ENCODE measurements at places on chromosomes 5 and 9.

- H3K4me3 ChIP-seq: no peak overlapping the region
- no peaks in the 10 kb centered on the region for H3K27me3 ChIP-seq
- DNase-seq: no peak
- H3K4me1 ChIP-seq: no peaks in the 10 kb centered on the region
- H3K27ac ChIP-seq: no peak overlapping the region
- H3K36me3 ChIP-seq: peaks cover 27% of the 10 kb centered on the region
Observed at GRCh38 chr5:132635873-132636272, 22.1 kb upstream of the IL13 start.

DNA sequence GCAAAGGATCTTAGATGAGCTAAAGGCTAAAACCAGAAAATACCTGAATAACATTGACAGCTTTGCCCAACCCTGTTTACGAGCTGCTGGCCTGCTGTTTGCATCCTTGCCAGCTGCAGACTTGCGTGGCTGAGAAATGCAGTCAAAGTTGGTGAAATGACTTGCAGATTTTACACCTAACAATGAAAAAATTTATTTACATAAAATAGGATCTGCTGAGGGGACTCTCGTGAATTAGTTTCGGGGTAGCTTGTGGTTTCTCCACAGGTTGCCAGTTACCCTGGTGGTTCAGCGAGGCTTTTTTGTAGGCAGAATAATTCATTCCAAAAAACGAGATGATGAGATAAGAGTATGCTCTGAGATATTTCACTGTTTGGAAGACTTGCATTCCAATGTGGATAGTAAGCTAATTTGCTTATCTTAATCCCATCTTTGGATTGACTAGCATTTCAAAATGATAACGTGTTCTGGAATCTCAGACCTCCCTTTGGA is 65.7 kb upstream of the FANCC start:
- H3K4me3 ChIP-seq: no peak overlapping the region
- no peaks in the 10 kb centered on the region for H3K27me3 ChIP-seq
- no peak overlapping the region for H3K27ac ChIP-seq
- DNase-seq: no peak
- no peaks in the 10 kb centered on the region for H3K4me1 ChIP-seq

GRCh38 chr9:14428781-14429230 is 114.9 kb upstream of the NFIB start:
- no peaks in the 10 kb centered on the region for H3K27me3 ChIP-seq
- DNase-seq: no peak
- H3K36me3 ChIP-seq: no peaks in the 10 kb centered on the region
- H3K4me1 ChIP-seq: peaks cover 14% of the 10 kb centered on the region
- no peak overlapping the region for H3K4me3 ChIP-seq

- H3K27ac ChIP-seq: no peak overlapping the region
- H3K36me3 ChIP-seq: no peaks in the 10 kb centered on the region
- no peak overlapping the region for H3K4me3 ChIP-seq
- no peaks in the 10 kb centered on the region for H3K27me3 ChIP-seq
- H3K4me1 ChIP-seq: no peaks in the 10 kb centered on the region
- no peak for DNase-seq
Observed at GRCh38 chr9:16342246-16343020, 528.0 kb downstream of the BNC2 start.

GRCh38 chr5:91420879-91421278 is 37.8 kb upstream of the ARRDC3 start:
- H3K27me3 ChIP-seq: no peaks in the 10 kb centered on the region
- no peaks in the 10 kb centered on the region for H3K4me1 ChIP-seq
- no peak overlapping the region for H3K4me3 ChIP-seq
- H3K27ac ChIP-seq: no peak overlapping the region

DNA sequence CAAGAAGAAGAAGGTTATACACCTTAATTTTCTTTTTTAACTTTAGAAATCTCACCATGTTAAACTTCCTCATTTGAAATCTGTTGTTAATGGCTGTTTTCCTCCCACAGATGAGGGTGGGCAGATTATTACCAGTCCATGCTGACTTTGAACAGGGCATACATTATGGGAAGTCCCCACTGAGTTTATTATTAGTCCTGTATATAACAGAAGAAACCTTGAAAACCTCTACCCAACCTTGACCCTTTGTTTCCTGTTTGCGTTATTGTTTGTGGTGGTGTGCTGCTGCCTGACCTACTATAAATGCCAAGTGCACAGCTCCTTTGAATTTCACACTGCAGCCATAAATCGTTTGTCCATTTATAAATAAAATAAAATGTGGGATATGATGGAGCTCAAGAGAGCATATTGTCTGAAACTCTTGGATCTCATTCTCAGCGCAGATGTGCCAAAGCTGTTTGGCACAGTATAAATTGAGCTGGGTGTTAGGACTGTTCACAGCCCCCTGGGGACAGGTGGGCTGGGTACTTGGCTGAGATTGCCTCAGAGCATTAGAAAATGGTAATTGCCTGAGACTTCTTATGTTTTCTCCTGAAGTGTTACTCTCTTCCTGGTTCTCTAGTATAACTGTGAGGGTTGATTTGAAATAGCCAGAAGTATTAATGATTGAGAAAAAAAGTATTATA is 139.6 kb downstream of the SPATA31D1 start:
- H3K4me1 ChIP-seq: no peaks in the 10 kb centered on the region
- H3K27ac ChIP-seq: no peak overlapping the region
- no peaks in the 10 kb centered on the region for H3K36me3 ChIP-seq
- no peak for DNase-seq
- no peaks in the 10 kb centered on the region for H3K27me3 ChIP-seq
- H3K4me3 ChIP-seq: no peak overlapping the region

DNA sequence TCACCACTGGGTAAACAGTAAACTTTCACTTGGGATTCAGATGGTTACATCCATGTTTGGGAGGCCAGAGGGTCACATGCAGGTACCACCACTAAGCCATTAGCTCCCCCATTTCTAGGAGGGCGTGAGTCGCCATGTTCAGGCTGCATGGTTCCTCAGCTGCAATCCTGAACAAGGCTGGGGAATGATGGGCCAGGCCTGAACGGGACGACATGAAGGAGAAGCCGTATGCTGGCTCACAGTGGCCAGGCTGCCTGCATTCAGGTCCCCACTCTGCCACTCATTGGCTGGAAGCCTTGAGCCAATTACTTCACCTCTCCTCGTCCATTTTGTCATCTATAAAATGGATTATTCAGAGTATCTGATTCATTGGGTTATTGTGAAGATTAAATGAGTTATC is 9.0 kb upstream of the FBP2 start:
- no peaks in the 10 kb centered on the region for H3K27me3 ChIP-seq
- no peaks in the 10 kb centered on the region for H3K4me1 ChIP-seq
- H3K27ac ChIP-seq: no peak overlapping the region
- no peak overlapping the region for H3K4me3 ChIP-seq
- DNase-seq: no peak

- DNase-seq: no peak
- H3K27ac ChIP-seq: no peak overlapping the region
- H3K4me1 ChIP-seq: no peaks in the 10 kb centered on the region
- no peaks in the 10 kb centered on the region for H3K36me3 ChIP-seq
- no peak overlapping the region for H3K4me3 ChIP-seq
Observed at GRCh38 chr5:122699201-122699600, 75.7 kb upstream of the SNX2 start.

DNA sequence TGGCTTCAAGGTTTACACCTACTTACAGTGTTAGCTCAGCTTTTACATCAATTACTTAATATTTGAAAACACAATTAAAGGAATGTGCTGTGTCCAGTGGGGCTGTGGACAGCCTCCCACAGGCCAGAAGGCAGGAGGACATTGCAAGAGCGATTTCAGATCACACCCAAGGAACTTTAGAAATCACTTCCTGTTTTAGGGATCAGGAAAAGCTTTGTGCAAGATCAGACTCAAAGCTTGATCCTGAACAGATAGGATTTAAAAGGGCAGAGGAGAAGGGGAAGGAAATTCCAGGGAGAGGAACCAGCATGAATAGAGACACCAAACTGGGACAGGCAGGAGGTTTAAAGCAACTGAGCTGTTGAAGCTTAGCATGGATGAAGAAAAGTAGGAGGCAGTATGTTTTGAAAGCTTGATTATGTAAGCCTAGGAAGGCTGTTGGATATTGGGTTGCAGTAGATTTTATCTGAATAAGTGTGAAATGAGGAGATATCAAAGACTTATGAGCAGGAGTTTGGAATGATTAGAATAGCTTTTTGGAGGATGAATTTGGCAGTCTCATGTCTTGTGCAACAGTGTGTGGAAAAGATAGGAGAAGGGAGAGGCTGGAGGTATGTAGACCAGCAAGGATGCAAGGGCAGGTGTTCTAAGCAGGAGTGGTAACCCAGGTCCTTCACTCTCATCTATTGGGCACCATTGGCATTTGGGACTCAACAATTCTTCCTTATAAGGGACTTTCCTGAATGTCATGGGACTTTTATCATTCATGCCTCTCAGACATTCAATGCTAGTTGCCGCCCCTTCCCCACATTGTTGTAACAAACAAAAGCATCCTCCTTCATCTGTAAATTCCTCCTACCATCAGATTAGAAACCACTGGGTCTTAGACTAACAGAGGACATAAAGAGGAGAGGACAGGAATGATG is 123.5 kb downstream of the TARS1 start:
- no peak overlapping the region for H3K4me3 ChIP-seq
- no peaks in the 10 kb centered on the region for H3K27me3 ChIP-seq
- DNase-seq: no peak
- no peaks in the 10 kb centered on the region for H3K36me3 ChIP-seq
- H3K27ac ChIP-seq: no peak overlapping the region
- peaks cover 8% of the 10 kb centered on the region for H3K4me1 ChIP-seq

DNA sequence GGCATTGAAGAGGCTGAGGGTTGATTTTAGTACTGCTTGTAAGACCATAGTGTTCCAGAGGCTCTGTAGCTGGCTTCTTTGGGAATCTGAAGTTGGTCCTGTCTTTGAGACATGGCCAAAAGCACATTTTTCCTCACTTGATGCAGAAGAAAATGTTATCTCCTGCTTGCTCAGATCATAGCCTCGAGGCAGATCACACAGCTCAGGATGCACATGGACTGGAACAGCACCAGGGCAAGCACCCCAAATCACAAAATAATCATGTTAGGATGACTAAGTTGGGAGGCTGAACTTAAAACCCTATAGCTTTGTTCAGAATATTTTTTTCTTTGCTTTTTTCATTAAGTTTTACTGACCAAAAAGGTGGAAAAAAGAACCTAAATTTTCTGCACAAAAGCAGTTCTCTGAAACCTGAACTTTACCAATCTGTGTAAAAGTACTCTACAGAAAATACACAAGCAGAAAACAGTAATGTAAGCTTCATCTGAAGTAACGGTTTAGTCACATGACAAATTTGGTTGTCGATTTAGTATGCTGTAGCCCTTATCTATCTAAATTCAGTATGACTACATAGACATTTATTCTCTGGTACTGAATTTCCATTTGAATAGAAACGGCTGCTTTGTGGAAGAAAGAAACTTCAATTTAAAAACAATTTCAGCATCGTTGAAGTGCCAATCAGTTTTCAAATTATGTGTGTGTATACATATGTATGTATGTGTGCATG is 3.4 kb downstream of the KLHL9 start:
- peaks cover 23% of the 10 kb centered on the region for H3K36me3 ChIP-seq
- H3K4me3 ChIP-seq: no peak overlapping the region
- H3K4me1 ChIP-seq: peaks cover 57% of the 10 kb centered on the region
- no peak overlapping the region for H3K27ac ChIP-seq

DNA sequence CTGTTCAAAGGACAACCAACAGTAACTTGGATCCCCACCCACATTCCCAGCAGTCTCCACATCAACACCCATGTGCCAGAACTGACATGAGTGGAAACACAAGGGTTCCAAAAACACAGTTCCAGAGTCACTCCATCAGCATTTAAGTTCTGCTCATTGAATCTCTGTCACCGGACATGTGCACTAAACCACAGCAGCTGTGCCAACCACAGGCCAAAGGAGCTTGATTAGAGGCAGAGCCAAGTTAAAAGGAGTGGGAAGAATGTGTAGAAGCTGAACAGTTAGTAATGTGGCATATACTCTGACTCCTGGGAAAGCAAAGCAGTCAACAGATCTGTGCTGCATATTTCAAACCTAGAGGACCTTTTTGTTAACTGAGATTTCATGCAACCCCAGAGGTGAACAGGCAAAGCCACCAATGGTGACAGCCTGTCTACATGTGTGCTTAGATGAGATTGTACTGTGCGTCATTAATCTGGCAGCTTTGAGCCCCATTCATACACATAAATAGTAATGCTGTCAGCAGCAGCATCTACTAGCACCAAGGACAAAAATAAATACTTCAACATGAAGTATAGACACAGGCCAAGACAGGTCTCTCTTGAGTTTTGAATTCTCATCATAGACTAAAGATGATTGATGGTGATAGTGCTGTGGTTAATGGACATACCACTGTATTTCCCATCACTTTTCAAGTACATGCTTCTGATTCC is 16.4 kb upstream of the FST start:
- no peak for DNase-seq
- H3K27ac ChIP-seq: no peak overlapping the region
- H3K4me1 ChIP-seq: no peaks in the 10 kb centered on the region
- no peaks in the 10 kb centered on the region for H3K36me3 ChIP-seq
- no peaks in the 10 kb centered on the region for H3K27me3 ChIP-seq
- H3K4me3 ChIP-seq: no peak overlapping the region

GRCh38 chr5:169803077-169803981 is 166.3 kb downstream of the DOCK2 start:
- H3K4me1 ChIP-seq: no peaks in the 10 kb centered on the region
- H3K27ac ChIP-seq: no peak overlapping the region
- no peaks in the 10 kb centered on the region for H3K27me3 ChIP-seq
- no peak overlapping the region for H3K4me3 ChIP-seq
- H3K36me3 ChIP-seq: no peaks in the 10 kb centered on the region

DNA sequence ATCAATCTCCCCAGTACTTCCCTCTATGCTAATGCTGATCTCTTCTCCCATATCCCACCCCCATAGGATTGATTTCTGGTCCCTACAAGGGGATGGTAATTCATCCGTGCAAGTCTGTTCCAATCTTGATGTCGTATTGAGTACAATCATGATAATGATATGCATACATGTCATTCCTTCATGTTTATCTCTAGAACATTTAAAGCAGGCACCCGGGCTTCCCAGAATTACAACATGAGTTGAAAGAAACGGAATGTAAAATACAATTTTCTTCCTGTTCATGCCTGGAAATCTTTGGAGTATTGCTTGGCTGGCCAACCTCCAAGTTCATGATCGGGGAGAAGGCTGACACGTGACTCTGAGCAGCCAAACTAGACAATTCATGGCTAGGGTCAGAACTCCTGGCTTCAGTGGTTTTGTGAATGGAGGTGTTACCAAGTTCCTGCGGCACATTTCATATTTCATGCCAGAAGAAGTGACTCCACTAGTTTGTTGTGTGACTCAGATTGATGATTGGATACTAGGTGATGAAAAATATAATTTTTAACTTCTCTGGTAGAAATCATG is 66.6 kb downstream of the C9orf152 start:
- peak overlapping the region; percentile 7 for H3K27ac ChIP-seq
- peaks cover 66% of the 10 kb centered on the region for H3K4me1 ChIP-seq
- no peak for DNase-seq

GRCh38 chr5:9351546-9351945 is 194.3 kb downstream of the SEMA5A start:
- no peaks in the 10 kb centered on the region for H3K27me3 ChIP-seq
- no peaks in the 10 kb centered on the region for H3K4me1 ChIP-seq
- no peak overlapping the region for H3K27ac ChIP-seq
- H3K36me3 ChIP-seq: no peaks in the 10 kb centered on the region

GRCh38 chr9:69603656-69604055 is 68.5 kb downstream of the APBA1 start:
- DNase-seq: no peak
- H3K27ac ChIP-seq: no peak overlapping the region
- H3K4me3 ChIP-seq: no peak overlapping the region
- H3K4me1 ChIP-seq: peaks cover 3% of the 10 kb centered on the region
- H3K36me3 ChIP-seq: no peaks in the 10 kb centered on the region

GRCh38 chr9:5493679-5494511 is 16.4 kb upstream of the PDCD1LG2 start:
- peak; percentile 69 for DNase-seq
- H3K27me3 ChIP-seq: no peaks in the 10 kb centered on the region
- H3K36me3 ChIP-seq: no peaks in the 10 kb centered on the region
- no peak overlapping the region for H3K4me3 ChIP-seq
